ENCODE measurements at places on chromosomes 13 and 19.

DNA sequence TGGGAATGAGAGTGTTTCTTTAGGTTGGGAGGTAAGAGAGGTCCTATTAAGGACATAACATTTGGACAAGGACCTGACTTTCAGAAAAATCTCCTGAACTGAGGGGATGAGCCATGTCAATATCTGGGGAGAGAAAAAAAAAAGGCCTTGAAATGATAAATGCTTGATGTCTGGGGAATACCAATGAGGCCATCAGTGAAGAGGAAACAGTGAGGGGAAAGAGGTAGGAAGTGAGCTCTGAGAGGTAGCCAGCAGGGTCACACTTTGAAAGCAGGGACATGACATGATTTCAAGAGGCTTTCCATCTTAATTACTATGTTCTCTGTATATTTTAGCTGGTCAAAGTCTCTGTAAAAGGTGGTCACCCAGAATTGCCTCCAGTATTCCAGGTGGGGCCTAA is 9.9 kb upstream of the UBE2L5 start:
- DNase-seq = no peak

- peak; percentile 53 for DNase-seq
Measured at GRCh38 chr13:41458187-41458760, 924 bp downstream of the RGCC start.

DNA sequence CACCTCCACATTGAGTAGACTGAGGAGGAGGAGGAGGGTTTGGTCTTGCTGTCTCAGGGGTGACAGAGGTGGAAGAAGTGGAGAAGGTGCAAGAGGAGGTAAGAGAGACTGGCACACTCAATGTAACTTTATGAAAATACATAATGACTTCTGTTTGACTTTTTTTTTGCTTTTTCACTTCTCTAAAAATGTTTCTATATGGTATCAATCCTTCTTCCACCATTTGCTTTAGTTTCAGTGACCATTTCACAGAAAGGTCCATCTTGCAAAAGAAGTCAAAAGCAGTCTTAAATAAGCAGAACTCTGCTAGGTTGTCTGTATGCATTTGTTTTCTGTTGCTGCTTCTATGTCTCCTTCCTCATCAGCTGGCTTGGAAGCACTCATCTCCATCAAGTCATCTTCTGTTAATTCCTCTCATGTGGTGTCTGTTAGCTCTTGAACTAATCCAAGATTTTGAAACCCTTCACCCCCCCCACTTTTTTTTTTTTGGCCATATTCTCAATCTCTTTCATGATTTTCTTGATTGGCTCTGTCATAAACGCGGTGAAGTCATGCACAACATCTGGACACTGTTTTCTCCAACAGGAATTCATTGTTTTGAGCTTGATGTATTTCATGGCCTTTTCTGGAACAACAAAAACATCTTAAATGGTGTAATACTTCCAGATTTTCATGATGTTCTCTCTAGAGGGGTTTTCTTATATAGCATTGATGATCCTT is 80.8 kb downstream of the KL start:
- no peak for DNase-seq

DNA sequence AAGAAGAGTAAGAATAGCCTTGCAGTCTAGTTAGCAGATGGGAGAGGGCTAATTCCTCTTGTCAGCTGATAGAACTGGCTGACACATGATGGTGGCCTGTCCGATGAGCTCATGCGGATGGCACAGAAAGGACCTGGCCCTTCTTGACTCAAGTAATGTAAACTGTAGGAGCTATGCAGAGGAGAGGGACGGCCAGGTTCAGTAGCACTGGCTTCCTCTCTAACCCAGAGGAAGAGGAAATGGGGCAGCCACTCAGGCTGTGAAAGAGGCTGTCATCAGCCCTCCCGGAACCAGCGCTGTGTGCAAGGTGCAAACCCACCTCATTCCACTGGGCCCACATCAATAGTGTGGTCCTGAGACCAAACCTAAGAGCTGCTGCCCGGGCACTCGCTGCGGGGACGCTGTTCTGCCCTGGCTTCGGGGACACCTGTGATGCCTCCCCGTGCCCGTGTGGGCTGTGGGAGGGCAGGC is 30.8 kb upstream of the USE1 start:
- no peak for DNase-seq

- DNase-seq = no peak
Measured at GRCh38 chr13:113947311-113948033, 26.4 kb downstream of the C13orf46 start.

DNA sequence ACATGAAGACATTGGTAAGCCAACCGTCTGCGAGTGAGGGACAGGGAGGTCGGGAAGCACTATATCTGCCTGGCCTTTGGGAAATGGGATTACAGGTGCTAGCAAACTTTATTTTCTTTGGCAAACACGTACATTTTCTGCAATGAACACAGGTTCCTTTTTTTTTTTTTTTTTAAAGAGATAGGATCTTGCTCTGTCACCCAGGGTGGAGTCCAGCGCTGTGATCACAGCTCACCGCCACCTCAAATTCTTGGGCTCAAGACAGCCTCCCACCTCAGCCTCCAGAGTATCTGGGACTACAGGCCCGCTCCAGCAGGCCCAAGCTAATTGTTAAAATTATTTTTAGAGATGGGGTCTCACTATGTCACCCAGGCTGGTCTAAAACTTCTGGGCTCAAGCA is 24.2 kb downstream of the ELAVL1 start:
- no peak for DNase-seq

GRCh38 chr13:95948656-95949055 is 104.5 kb downstream of the UGGT2 start:
- no peak for DNase-seq

DNA sequence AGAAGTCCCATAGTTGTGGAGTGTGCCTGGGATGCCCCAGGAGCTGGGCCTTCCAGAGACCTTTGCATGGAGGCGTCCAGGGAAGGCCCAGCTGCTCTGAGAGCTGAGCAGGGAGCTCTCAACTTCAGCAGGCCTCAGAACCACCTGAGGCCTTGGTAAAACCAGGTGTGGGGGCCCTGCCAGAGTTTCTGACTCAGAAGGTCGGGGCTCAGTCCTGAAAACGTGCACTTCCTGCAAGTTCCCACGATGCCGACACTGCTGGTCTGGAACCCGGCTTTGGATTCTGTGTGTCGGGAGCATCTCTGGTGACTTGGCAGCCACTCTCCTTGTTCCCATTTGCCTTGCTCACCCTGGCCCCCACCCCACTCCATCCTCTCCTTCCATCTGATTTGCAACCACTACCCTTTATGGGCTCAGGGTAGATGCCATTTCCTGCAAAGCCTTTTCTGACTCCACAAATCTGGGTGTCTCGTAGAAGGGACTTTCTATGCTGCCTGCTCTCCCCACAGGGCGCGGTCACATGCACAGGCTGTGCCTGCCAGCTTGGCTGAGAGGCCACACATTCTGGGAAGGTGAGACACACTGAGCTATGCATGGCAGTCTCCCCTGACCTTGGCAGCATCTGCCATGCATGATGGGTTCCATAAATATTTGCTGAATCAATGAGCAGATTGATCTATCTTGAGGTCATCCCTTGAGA is 244.7 kb downstream of the COL4A1 start:
- no peak for DNase-seq

- DNase-seq = no peak
Measured at GRCh38 chr19:52990759-52991418, 22.8 kb upstream of the ERVV-1 start.

DNA sequence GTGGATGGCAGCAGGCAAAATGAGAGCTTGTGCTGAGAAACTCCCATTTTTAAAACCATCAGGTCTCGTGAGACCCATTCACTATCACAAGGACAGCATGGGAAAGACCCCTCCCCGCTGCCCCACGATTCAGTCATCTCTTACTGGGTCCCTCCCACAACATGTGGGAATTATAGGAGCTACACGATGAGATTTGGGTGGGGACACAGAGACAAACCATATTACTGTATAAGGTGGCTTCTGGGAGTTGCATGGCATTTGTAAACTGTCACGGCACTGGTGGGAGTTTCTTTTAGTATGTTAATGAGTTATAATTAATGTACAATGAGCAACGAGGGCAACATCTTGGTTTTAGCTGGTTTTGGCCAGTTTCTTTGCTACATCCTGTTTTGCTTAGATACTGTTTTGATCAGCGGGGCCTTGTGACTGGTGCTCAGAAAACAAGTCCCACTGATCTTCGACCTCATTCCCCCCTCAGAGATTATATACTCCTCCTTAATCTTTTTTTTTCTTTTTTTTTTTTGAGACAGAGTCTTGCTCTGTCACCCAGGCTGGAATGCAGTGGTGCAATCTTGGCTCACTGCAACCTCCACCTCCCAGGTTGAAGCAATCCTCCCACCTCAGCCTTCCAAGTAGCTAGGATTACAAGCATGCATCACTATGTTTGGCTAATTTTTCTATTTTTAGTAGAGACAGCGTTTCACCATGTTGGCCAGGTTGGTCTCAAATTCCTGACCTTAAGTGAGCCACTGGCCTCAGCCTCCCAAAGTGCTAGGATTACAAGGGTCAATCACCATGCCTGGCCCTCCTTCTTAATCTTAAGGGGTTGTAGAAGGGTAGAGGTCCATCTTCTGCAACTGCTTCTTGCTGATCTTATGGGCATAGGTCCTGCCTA is 21.3 kb upstream of the ZNF599 start:
- DNase-seq = no peak

- DNase-seq = no peak
Measured at GRCh38 chr13:32545083-32545482, 6.5 kb upstream of the N4BP2L2 start.

- DNase-seq = no peak
Measured at GRCh38 chr19:31530781-31531180, 181.5 kb upstream of the TSHZ3 start.

DNA sequence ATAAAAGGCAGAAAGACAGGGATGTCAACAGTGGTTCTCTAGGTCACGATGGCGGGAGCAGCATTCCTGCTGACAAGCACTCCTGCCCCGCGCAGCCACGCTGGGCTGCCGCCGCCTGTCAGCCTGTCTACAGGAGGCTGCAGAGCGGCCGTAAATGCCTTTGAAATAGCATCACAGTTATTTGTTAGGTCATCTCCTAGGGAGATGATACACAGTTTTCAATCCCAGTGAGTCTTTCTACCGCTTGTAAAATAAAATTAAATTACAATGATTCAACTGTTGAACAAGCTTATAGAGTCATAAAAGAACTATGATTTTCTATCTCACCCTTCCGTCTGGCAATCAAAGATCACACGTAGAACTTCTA is 7.3 kb upstream of the SLC7A9 start:
- no peak for DNase-seq

- DNase-seq = no peak
Measured at GRCh38 chr19:45340899-45341453, 426 bp downstream of the KLC3 start.

DNA sequence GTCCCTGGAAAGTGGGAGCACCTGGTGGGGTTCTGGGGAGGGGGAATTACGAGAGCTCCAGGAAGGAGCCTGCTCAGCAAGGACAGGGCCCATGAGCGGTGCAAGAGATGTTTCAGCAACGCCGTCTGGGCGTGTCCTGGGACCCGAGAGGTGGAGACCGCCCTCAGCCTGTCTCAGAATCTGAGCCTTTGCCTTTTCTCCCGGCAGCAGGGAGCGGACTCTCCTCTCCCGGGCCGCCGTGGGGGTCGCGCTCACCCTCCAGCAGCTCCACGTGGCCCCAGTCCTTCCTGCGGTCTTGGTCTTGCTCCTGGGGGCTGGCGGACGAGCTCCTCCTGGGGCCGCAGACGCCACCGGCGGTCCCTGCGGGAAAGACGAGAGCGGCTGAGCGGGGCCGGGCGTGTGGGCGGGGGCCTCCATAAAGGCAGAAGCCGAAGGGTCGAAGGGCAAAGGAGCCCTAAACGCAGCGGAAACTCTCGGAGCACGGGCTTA is 714 bp downstream of the POLRMT start:
- DNase-seq = no peak

DNA sequence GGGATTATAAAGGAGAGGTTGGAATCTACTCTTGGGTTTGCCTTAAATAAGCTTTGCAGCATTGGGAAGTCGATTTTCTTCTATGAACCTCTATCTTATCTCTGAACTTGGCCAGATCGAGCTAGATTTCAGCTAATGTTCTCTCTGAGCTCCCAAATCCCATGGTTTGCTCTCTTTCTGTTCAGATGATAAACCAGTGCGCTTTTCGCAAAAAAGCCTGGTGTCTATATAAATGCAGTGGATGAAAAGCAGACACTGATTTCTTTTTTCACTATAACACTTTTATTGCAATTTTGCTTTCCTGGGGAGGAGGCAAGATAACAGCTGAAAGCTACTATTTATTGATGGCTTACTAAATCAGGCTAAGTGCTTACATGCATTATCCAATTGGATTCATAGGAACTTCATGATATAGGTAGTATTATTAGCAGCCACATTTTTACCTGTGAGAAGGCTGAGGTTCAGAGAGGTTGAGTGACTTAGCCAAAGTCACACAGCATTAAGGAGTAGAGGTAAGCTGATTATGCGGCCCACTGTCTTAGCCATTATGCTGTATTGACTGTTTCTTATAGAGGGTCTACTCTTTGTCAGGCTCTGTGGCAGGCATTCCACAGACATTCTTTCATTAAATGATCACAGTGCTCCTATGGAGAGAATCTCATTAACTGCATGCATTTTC is 58.9 kb downstream of the RFC3 start:
- no peak for DNase-seq

GRCh38 chr19:35122687-35123551 is 7.3 kb downstream of the FXYD3 start:
- no peak for DNase-seq

- DNase-seq = no peak
Measured at GRCh38 chr19:4870025-4870700, 2.7 kb upstream of the PLIN3 start.

- DNase-seq = no peak
Measured at GRCh38 chr19:15897738-15898276, at the start of gene CYP4F2. TSS of gene CYP4F2 (minus strand) at chr19:15898074. CDS start at chr19:15897611, 463 bp downstream.

DNA sequence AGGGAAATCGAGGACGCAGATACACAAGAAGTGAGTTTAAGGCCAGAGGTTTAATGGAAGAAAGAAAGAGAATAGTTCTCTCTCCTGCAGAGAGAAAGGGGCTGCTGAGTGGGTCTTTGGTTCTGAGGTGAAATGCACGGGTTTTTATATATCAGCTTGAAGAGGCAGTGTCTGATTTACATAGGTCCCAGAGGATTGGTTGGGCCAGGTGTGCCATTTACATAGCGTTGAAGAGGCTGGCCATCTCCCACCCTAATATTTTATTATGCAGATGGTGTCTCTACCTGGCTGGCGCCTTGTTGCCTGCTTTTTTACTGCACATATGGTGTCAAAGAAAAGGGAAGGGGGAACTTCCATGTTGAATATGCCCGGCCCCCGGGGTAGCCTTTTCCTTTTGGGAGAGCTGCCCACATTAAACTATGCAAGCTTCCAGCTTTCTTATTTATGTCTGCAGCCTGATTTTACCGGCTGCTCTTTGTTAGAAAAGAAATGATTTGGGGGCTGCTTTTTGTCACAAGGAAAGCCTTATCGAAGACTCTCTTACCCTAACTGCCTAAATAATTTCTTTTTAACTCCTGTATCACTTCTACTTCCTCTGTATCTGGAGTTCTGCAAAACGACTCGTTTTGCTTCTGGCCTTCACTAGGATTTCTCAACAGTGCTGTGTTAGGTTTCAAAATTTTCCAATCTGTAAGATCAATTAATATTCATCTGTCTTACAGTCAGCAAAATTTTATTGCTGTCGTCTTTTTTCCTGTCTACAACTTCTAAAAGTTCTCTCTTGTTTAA is 268.5 kb downstream of the B3GLCT start:
- DNase-seq = no peak

Measured in caudate nucleus (tissue), 63 donors.